ENCODE measurements at places on chromosomes 1 and 21.

GRCh38 chr1:173407846-173408245 is 69.3 kb upstream of the PRDX6 start:
- H3K27me3 ChIP-seq, result no peaks in the 10 kb centered on the region
- H3K4me1 ChIP-seq, result peaks cover 72% of the 10 kb centered on the region
- DNase-seq, result no peak
- peaks cover 6% of the 10 kb centered on the region for H3K36me3 ChIP-seq
- H3K27ac ChIP-seq, result no peak overlapping the region
- no peak overlapping the region for H3K4me3 ChIP-seq

DNA sequence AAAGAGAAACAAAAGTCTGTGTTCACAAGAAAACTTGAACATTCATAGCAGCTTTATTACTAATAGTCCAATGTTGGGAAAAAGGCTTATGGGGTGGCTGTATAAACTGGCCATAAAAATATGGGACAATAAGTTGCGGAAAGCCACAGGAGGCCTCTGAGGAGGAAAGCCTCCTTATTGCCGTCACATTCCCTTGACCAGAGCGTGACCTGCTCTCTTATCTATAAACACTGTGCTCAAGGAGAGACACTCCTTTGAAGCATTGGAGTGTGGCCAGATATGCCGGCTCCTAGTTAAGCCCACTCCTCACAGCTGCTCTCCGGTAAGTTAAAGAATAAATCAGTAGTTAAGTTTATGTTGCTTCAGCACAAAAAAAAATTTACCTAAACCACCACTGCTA is 19.7 kb downstream of the OR6Y1 start:
- DNase-seq, result no peak
- H3K36me3 ChIP-seq, result no peaks in the 10 kb centered on the region
- H3K4me3 ChIP-seq, result no peak overlapping the region
- H3K27ac ChIP-seq, result no peak overlapping the region
- no peaks in the 10 kb centered on the region for H3K4me1 ChIP-seq

- peaks cover 10% of the 10 kb centered on the region for H3K4me1 ChIP-seq
- H3K27ac ChIP-seq, result peak overlapping the region; percentile 14
- no peak overlapping the region for H3K4me3 ChIP-seq
- H3K36me3 ChIP-seq, result peaks cover 18% of the 10 kb centered on the region
Measured at GRCh38 chr1:180003026-180003695, 48.6 kb downstream of the CEP350 start.

DNA sequence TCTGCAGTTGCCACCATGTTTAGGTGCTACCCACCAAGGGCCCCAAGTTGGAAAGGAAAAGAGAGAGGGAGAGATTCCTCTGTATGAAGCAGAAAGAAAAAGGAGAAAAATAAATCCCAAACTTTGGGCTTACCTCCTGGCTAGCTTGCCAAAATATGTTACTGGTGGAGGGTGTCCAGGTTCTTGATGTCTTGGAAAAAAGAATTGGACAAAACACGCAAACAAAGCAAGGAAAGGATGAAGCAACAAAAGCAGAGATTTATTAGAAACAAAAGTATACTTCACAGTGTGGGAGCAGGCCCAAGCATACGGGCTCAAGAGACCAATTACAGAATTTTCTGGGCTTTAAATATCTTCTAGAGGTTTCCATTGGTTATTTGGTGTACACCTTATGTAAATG is 204.5 kb upstream of the LRRC7 start:
- no peak overlapping the region for H3K4me3 ChIP-seq
- no peaks in the 10 kb centered on the region for H3K36me3 ChIP-seq
- no peak for DNase-seq
- H3K27me3 ChIP-seq, result no peaks in the 10 kb centered on the region

- no peaks in the 10 kb centered on the region for H3K27me3 ChIP-seq
- H3K36me3 ChIP-seq, result peaks cover 44% of the 10 kb centered on the region
- H3K4me1 ChIP-seq, result peaks cover 33% of the 10 kb centered on the region
- H3K27ac ChIP-seq, result no peak overlapping the region
Measured at GRCh38 chr1:221740369-221740992, 1.4 kb downstream of the DUSP10 start.

DNA sequence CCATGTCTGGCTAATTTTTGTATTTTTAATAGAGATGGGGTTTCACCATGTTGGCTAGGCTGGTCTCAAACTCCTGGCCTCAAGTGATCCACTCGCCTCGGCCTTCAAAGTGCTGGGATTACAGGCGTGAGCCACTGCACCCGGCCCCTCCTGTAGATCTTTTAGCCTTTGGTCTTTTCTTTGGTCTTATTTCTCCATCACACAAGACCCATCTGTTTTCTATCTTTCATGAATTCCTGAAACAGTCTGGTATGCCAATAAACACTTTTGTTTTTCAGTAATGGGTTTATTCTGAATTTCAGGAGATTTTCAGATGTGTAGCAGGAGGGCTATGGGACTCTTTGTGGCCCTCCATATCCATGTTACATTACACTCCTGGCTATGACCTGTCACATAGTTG is 23.2 kb downstream of the ERRFI1 start:
- H3K36me3 ChIP-seq, result peaks cover 14% of the 10 kb centered on the region
- no peak for DNase-seq
- H3K27ac ChIP-seq, result no peak overlapping the region
- H3K4me1 ChIP-seq, result no peaks in the 10 kb centered on the region
- H3K4me3 ChIP-seq, result no peak overlapping the region

- no peak for DNase-seq
- H3K36me3 ChIP-seq, result no peaks in the 10 kb centered on the region
- peaks cover 17% of the 10 kb centered on the region for H3K27me3 ChIP-seq
Measured at GRCh38 chr1:211705467-211706091, 30.2 kb upstream of the NEK2 start.

GRCh38 chr1:214423045-214423444 is 128.4 kb downstream of the PTPN14 start:
- no peaks in the 10 kb centered on the region for H3K36me3 ChIP-seq
- no peak overlapping the region for H3K4me3 ChIP-seq
- no peak overlapping the region for H3K27ac ChIP-seq
- no peak for DNase-seq
- peaks cover 8% of the 10 kb centered on the region for H3K4me1 ChIP-seq

DNA sequence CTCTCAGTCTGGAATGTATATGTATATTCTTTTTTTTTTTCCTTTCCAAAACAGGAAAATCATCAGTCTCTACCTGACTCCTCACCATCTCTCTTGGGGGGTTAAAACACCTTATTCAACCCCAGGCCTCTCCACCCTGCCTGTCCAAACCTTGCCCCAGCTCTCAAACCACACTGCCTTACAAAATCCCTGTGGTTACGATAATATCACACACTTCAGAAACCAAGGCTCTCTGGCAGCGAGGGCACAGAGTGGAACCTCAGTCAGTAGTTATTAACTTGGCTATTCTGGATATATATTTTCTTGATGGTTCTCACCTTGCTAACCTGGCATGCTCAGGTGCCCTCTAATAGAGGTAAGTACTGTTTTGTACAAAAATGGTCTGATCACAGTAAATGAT is 24.7 kb downstream of the KIAA0040 start:
- H3K36me3 ChIP-seq, result peaks cover 66% of the 10 kb centered on the region
- no peak overlapping the region for H3K4me3 ChIP-seq
- DNase-seq, result no peak
- peak overlapping the region; percentile 83 for H3K27ac ChIP-seq

DNA sequence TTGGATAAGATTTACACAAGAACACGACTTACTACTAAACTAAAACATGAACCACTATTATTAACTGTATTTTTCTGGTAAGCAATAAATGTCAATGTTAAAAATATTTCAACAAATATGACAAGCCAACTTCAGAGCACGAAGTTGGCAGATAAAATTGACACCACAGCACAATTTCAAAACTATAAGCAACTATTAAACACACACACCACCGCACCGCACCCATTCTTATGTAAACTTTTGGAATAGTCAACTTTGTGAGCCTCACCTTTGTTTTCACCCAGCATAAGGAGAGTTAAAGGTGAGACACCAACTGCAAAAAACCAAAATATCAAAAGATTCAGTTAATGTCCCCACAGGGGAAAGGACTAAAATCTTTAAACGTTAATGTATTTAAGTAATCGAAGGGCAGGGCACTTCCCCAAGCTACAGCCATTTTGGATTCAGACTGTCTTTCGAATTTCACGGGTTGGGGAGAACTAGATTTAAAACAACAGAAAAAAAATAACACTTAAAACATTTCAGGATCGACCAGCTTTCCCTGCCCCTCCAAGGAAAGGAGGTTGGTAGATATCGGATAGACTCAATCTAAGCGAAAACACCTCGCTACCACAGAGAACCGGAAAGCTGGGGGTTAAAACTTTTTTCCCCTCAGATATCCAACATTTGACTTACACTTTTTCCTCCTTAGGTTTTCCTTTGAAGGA is 872 bp downstream of the GPBP1L1 start:
- H3K36me3 ChIP-seq, result peaks cover 10% of the 10 kb centered on the region
- H3K4me1 ChIP-seq, result peaks cover 11% of the 10 kb centered on the region
- no peaks in the 10 kb centered on the region for H3K27me3 ChIP-seq
- H3K27ac ChIP-seq, result peak overlapping the region; percentile 98

GRCh38 chr1:63624911-63625310 is 31.7 kb downstream of the PGM1 start:
- peaks cover 8% of the 10 kb centered on the region for H3K36me3 ChIP-seq
- H3K27me3 ChIP-seq, result no peaks in the 10 kb centered on the region
- no peak overlapping the region for H3K4me3 ChIP-seq
- H3K27ac ChIP-seq, result no peak overlapping the region
- peaks cover 15% of the 10 kb centered on the region for H3K4me1 ChIP-seq

GRCh38 chr1:38628241-38628640 is 231.3 kb downstream of the RRAGC start:
- no peak for DNase-seq
- H3K4me3 ChIP-seq, result no peak overlapping the region
- H3K36me3 ChIP-seq, result no peaks in the 10 kb centered on the region
- peaks cover 17% of the 10 kb centered on the region for H3K27me3 ChIP-seq
- H3K27ac ChIP-seq, result no peak overlapping the region

GRCh38 chr1:211259638-211260126 is 516 bp downstream of the RCOR3 start:
- peak overlapping the region; percentile 97 for H3K27ac ChIP-seq
- H3K4me3 ChIP-seq, result peak overlapping the region; percentile 95
- H3K4me1 ChIP-seq, result peaks cover 27% of the 10 kb centered on the region
- no peak for DNase-seq
- peaks cover 8% of the 10 kb centered on the region for H3K36me3 ChIP-seq
- H3K27me3 ChIP-seq, result no peaks in the 10 kb centered on the region

GRCh38 chr1:67566803-67567377 is 118.1 kb upstream of the GADD45A start:
- H3K27me3 ChIP-seq, result no peaks in the 10 kb centered on the region
- H3K27ac ChIP-seq, result no peak overlapping the region
- peaks cover 1% of the 10 kb centered on the region for H3K4me1 ChIP-seq
- DNase-seq, result no peak
- no peaks in the 10 kb centered on the region for H3K36me3 ChIP-seq
- H3K4me3 ChIP-seq, result no peak overlapping the region

DNA sequence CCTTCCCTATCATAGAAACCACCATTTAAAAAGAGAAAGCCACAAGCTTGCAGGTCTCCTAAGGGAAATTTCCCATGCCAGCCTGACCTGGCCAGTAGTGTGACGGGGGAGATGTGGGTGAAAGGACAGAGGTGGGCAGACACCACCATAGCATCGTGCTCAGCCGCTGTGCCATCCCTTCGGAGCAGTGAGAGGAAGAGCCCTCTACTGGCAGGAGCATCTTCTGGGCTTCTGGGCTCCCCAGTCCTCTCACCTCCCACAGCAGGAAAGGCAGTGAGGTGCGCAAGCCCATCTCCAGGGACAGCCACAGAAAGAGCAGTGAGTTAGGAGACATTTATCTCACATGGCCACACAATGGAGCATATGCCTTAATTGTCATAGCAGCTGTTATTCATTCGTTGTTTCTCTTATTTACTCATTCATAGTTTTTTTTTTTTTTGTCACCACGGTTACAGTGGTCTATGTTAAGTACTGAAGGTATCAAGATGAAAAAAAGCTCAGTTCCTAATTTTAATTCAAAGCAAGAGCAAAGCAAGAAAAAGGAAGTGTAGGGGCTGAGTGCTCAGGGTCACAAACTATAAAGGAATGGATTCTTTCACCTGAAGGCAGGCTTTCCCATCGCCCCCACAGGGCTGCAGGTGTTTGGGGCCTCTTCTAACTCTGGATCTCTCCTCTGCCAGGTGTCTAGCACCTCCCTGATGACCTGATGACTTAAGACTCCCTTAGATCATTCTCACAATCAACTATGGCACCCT is 48.8 kb upstream of the CAMK1G start:
- no peak overlapping the region for H3K4me3 ChIP-seq
- H3K36me3 ChIP-seq, result no peaks in the 10 kb centered on the region
- H3K4me1 ChIP-seq, result no peaks in the 10 kb centered on the region
- H3K27me3 ChIP-seq, result peaks cover 29% of the 10 kb centered on the region

DNA sequence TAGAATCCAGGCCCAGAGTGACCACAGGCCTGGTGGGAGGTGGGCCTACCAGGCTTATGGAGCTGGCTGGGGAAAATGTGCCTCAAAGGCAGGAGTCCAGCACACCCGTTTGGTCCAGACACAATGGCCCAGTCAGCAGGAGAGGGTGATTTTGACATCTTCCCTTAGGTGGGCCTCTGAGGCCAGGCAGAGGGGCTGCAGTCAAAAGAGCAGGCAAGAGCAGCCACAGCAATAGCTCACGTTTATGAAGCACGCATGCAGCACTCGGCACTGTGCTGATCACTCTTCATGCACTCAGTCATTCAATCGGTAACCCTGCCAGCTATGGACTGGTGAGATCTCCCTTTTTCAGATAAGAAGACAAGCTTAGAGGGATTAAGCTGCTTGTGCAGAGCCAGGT is 146.8 kb downstream of the LRIG2 start:
- H3K4me1 ChIP-seq, result no peaks in the 10 kb centered on the region
- no peaks in the 10 kb centered on the region for H3K36me3 ChIP-seq

GRCh38 chr1:26787706-26788514 is at the start of gene PIGV:
Gene PIGV, plus strand, starts transcription at chr1:26787950. Its CDS starts 2,866 bp downstream, at chr1:26790816.
- H3K36me3 ChIP-seq, result peaks cover 16% of the 10 kb centered on the region
- peak within 1 kb of the TSS; percentile 96 for H3K4me3 ChIP-seq
- peak within 1 kb of the TSS; percentile 99 for H3K27ac ChIP-seq
- peak; percentile 84 for DNase-seq
- no peaks in the 10 kb centered on the region for H3K27me3 ChIP-seq

GRCh38 chr1:159881622-159882526 is 18.1 kb downstream of the CFAP45 start:
- peaks cover 3% of the 10 kb centered on the region for H3K27me3 ChIP-seq
- H3K4me3 ChIP-seq, result no peak overlapping the region
- H3K4me1 ChIP-seq, result no peaks in the 10 kb centered on the region
- no peak overlapping the region for H3K27ac ChIP-seq
- no peak for DNase-seq
- peaks cover 13% of the 10 kb centered on the region for H3K36me3 ChIP-seq

DNA sequence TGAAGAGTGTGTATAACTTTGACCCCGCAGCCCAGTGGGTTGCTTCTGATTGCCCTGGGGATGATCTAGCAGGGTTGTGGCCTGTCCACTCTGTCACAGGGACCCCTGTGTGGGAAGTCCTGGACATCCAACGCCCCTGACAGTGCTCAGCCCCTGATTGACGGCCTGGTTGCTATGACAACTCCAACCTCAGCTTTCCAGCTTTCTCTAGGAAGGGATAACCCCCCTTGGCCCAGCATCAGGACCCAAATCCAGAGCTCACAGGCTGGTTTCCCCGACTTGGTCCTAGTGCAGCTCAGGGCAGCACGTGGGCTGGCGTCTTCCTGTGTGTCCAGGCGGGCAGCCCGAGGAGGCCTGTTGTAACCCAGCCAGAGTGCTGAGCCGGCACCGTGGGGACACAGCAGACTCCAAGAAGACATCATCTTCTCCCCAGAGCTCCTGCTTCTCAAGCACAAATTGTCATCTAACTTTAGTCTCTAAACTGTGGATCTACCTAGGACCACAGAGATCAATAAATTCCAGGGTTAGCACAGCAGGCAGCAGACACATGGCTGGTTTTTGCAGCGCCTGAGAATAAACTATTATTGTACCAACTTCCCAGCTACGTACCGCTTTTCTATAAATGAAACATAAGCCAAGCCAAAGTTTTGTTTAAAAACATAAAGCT is 18.9 kb upstream of the PDXK start:
- no peak overlapping the region for H3K4me3 ChIP-seq
- peaks cover 19% of the 10 kb centered on the region for H3K36me3 ChIP-seq
- H3K4me1 ChIP-seq, result peaks cover 17% of the 10 kb centered on the region
- DNase-seq, result no peak
